Stimulated activated CD4-positive, alpha-beta T cell treated with anti-CD3 and anti-CD28 coated beads, Interleukin-1b, Interleukin-23, amount 100 ng/mL, for 1 hour (primary cell): ENCODE measurements at places on chromosomes 2 and 18.

DNA sequence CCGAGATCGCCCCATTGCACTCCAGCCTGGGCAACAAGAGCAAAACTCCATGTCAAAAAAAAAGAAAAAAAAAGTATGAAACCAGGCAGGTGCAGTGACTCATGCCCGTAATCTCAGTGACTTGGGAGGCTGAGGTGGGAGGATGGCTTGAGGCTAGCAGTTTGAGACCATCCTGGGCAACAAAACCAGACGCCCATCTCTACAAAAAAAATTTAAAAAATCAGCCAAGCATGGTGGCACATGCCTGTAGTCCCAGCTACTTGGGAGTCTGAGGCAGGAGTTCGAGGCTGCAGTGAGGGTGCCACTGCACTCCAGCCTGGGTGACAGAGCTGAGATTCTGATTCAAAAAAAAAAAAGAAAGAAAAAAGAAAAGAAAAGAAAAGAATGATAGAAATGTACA lies 277.8 kb downstream of the MYCN start:
- DNase-seq = no peak

- no peak for DNase-seq
These were observed 1.1 kb downstream of the VAMP8 start for GRCh38 chr2:85578243-85579180.

DNA sequence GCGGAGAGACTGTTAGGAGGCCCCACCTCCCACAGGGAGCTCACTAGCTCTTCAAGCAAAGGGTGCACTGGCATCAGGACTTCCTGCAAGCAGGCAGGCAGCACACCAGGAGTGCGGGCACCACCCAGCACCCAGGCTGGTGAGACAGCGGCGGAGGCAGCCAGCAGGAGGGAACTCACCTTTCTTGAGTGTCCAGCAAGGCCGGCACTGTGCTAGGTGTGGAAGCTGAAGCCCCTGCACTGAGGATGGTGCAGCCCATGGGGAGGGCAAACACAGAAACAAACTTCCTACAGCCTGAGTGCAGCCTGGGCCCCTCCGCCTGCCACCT lies 100.7 kb upstream of the ID2 start:
- DNase-seq = no peak

DNA sequence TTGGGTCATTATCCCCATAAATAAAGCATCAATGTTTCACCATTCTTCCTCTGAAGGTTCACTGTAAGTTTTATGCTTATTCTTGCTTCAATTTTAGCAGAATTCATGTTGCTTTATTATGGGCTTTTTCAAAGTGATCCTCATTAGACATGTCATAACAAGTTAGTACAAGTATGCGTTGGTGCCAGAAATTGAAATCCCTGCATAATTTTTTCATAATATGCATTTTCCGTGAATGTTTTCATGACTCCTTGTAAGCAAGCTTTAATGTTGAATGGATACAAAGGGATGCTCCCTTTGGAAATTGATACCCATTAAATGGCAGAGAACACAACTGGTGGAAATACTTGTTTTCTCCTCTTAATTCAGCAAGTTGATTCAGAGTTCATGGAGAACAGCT lies 179.7 kb downstream of the ST6GAL2 start:
- DNase-seq = no peak

DNA sequence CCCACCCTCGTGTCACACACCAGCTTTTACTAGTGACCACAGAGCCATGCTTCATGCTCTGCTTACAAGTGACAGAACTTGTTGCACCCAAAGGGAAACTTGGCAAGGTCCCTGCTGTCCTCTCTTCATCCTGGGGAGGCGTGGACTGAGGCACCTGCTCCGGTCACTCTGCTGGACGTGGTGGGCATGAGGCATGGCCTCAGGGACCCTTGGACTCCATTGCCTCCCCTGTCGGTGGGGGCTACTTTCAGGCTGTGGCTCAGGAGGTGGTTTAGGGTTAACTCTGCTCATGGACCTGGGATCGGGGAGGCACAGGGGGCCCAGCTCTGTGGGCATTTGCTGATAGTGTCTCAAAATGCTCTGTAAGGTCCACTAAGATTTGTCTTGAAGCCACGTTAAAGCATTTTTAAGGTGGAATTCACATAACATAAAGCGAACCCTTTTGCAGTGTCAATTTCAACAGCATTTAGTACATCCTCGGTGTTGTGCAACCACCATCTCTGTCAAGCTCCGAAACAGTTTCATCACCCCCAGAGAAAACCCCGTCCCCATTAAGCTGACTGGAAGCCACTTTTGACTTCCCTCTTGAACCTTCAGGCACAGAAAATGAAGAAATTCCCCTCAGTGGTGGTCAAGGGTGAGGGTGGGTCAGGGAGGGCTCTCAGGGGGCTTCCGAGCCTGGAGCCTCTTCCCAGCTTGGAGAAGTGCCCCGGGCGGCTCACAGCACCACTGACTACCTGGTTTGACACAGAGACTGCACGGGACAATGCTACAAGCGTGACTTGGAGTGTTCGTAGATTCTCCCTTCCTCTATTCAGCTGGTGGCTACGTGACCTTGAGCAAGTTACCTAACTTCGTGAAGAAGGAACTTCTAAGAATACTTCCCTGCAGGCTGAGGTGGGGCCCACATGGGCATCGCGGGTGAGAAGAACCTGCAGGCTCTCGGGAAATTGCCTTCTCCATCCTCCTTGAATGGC lies 100.0 kb upstream of the HDAC4 start:
- no peak for DNase-seq

DNA sequence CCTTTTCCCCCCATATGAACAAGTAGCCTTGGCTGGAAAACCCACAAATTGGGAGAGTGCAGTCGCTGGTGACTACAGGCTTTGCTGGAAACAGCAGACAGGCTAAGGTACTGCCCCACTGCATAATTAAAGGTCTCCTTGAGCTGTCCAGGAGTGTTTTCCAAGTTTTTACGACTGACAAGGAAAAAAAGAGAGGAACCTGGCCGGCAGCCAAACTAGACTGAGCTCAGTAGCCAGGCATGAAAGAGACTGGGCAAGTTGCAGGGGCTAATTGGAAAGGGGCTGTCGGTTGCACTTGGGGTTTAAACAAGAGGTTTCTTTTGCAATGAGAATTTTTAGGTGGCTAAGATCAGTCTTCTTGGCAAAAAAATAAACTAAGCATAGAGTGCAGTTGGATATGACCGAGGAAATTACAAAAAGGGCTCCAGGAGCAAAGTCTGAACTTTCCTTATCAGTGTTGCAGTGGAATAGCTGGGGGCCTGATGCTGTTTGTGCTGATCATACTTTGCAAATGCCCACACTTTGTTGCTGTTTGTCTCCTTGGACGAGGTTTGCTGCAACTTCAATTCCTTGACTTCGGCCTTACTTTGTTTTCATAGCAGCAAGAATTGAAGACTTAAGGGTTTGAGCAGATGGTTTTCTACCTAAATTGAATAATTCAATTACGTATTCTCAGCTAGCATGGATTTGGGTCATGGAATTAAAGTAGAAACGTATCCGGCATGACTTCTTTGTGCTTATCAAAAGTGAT lies 2.1 kb downstream of the GULP1 start:
- no peak for DNase-seq
